ENCODE measurements at places on chromosomes 11 and 22.

GRCh38 chr11:46850829-46851380, 4.8 kb upstream of the CKAP5 start:
- DNase-seq = no peak

DNA sequence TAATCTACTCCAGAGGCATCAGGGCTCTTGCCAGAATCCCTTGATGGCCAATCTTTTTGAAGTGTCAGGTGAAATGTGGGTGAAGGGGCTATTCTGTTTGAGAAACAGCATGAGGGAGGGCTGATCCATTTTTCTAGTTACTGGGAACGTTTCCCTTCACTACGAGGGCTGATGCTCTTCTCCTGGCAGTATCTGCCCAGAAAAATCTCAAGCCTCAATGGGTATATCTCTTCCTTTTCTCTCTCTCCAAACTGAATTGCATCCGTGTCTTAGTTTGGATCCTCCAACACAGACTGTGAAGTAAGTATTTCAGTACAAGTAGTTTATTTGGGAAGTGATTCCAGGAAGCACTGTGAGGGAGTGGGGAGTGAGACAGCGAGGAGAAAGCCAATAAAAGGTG, 113.0 kb upstream of the NAV2 start:
- no peak for DNase-seq

GRCh38 chr11:20315800-20316199, 47.7 kb upstream of the HTATIP2 start:
- DNase-seq = no peak

GRCh38 chr22:43375951-43376455, 32.8 kb upstream of the SCUBE1 start:
- DNase-seq = no peak

GRCh38 chr11:107263844-107264563, 193.6 kb downstream of the CWF19L2 start:
- no peak for DNase-seq

DNA sequence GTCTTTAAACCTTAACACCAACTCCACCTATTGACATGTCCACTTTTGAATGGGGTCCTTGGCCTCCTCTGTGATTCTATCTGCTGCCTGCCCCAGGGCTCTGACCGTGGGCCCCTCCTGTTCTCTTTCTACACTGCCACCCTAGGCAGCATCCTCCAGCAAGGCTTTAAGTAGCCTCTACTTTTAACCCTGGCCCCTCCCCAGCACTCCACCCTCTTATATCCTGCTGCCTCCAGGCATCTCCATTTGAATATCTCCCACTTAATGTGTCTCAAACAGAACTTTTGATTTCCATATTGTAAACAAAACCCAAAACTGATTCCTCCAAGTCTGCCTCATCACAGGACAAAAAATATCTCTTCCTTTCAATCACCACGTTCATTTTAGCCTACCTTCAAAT, 90.5 kb upstream of the ARHGAP32 start:
- DNase-seq = no peak
